ENCODE measurements at places on chromosomes 16 and 17.

DNA sequence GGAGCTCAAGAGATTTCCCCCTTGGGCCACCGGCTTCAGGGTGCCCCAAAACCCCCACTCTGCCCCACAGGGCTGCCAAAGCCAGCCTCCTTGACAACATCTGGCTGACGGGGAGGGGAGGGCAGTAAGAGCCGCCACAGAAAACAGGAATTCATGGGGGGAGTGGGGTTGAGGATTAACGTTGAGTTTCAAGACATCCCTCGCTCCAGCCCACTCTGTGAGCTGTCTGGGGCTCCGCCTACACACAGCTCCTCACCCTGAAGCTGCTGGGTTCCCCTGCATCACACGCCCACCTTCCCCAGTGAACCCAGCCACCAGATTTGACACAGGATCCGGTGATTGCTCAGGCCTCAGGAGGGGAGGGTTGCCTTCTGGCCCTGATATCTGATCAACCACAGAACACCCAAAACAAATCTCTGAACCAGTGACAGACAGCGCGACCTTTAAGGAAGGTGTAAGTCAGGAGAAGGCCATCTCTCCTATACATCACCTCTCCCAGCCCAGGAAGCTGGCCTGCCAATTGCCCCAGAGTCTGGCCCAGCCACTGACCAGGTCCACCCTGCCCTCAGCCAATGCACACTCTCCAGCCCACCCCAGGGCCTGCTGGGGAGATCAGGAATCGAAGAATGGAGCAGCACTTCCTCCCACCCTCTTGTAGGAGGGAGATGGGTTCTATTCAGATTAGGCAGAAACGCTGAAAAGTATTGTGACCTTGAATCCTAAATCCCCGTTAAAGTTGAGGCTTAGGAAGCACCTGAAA lies 132.1 kb downstream of the CLEC16A start:
- no peak for DNase-seq

DNA sequence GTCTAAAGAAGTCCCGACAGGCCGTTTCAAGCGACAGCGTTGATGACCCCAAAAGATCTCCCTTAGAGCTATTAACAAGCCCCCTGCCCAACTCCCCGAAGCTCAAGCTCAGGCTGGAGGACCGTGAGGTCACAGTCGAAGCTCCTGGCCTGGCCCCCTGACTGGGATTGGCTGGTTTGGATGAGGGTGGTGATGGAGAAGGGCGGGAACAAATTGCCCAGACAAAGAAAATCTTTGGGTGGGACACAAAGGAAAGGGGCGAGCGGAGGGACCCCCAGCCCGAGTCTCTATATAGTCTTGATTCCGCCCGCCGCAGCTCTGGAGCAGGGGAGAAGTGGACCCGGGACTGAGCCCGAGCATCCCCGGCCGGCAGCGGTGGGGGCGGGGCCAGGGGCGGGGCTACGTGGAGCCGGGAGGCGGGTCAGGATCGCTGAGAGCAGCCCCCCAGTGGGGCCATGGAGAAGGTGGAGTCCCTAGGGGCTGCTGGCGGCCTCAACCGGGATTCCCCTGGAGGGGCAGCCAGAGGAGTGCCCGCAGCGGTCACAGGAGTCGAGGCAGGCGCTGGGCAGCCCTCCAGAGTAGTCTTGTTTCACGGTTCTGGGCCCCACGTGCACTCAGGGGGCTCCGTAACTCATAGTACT lies 982 bp upstream of the NEURL4 start:
- peak; percentile 81 for DNase-seq

DNA sequence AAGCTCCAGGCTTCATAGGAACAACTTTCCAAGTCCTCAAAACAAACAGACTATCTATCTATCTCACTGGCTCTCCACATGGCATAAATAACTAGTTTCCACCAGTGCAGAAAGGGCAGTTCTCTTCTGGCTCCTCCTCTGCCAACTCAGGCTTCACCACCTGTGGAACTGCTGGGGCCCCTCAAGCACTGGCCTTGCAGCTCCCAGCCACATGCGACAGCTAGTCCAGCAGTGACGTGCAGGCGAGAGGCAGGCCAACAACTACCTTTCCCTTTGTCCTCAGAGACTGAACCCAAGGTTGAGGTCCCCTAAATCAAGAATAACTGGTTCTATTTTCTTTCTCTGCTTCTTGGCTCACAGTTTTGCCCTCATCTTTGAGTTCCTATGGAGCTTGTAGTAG lies 137.6 kb downstream of the AATF start:
- DNase-seq = no peak

- no peak for DNase-seq
These were observed 1.3 kb upstream of the GJC1 start for GRCh38 chr17:44831371-44831770.

DNA sequence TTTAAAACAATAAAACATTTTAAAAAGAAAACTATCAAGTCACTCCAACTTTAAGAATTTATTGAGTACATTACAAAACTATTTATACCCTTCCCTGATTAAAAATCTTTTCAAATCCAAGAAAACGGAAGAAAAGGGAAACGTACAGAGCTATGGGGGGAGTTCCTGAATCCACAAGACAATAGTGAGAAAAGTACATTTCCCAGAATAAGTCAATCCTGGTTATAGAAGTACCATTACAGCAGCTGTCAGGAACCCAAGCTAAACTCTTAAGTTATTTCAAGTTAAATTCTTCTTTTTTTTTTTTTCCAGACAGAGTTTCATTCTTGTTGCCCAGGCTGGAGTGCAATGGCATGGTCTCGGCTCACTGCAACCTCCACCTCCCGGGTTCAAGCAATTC lies 45.7 kb downstream of the SPOP start:
- no peak for DNase-seq

GRCh38 chr17:57946798-57947358 lies 8.3 kb downstream of the CUEDC1 start:
- DNase-seq = peak; percentile 52

GRCh38 chr17:8724451-8724850 lies 20.2 kb downstream of the CCDC42 start:
- DNase-seq = no peak

DNA sequence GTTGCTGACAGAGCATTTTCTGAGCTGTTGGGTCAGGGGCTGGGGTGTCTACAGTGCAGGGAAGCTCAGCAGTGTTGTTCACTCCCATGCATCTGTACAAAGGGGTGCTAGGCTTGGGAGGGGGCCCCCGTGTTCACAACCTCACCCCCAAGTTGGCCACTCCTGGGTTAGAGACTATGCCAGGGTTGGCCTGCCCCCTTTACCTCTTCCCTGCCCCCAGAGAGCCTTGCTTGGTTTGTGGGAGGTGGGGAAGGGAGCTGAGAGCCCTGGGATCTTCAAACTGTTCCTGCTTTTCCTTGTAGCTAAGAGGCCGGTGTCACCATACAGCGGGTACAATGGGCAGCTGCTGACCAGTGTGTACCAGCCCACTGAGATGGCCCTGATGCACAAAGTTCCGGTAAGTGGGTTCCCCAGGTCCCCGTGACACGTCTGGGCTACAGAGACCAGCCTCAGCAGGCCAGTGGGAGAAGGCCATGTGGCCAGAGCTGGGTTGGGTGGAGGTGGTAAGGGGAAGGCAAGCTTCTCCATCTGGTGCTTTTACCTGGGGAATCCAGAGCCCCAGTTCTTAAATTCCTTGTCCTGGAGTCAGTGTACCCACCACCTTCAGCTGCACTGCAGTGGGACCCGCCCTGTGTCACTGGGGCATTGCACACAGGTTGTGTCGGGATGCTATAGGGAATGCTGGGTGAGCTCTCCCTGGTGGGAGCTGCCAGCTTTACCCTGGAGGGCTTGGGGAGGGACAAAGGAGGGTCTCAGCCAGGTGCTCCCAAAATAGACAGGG lies 11.8 kb downstream of the GPRC5C start:
- no peak for DNase-seq

- no peak for DNase-seq
These were observed 32.8 kb downstream of the MPHOSPH6 start for GRCh38 chr16:82136956-82137821.

DNA sequence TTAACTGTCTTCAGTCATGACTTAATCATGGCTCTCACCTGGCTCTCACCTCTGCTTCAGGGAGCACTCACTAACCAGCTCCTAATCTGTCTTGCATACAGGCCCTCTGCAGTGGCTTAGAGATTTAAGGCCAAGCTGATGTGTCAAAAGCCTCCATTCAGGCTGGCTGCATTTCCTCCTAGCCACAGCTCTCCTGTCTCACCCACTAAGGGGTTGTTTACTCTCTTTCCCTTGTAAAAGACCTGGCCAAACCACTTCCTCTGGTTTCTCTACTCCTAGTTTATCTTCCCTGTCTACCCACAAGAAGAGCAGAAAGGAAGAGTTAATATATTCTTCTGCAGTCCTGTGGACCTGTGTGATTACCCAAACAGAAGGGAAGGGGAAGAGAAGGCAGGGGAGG lies 9.3 kb upstream of the ASIC2 start:
- no peak for DNase-seq

DNA sequence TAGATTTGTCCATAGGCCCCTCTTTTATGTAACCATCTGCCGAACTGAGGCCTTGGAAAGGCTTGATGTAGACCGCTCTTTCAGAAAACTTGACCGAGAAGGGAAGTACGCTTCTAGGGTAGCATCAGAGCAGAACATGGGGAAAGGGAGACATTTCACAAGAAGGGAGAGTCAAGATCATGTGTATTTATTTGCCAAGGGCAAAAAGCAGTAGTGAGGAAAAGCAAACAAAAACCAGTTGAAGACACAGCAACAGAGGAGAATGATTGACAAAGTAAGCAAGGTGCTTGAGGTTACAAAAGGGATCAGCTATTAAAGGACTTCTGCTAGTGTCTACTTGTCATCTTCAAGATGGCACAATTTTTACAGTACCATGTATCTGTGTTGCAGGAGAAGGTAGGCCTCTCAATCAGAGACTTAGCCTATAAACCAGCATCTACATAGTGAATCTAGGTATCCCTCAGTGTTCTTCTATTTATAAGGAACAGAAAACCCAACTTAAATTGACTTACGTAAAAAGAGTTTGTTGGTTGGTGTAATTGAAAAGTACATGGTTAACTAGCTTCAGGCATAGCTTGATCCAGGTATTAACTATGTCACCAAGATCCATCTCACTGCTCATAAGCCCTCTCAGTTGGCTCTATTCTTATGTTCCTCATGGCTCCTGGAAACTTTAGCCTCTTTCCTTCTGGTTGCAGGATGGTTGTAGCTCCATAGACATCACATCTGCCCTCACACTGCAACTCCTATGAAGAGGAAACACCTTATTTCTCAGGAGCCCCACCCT lies 288.4 kb downstream of the IRX3 start:
- DNase-seq = no peak

GRCh38 chr16:65441501-65441900 lies 319.6 kb upstream of the CDH11 start:
- DNase-seq = no peak

- no peak for DNase-seq
These were observed 27.3 kb downstream of the WFDC1 start for GRCh38 chr16:84321932-84322331.

GRCh38 chr16:84000989-84001642 lies 33.1 kb downstream of the NECAB2 start:
- no peak for DNase-seq

GRCh38 chr16:72166954-72167561 lies 4.9 kb downstream of the PMFBP1 start:
- no peak for DNase-seq

DNA sequence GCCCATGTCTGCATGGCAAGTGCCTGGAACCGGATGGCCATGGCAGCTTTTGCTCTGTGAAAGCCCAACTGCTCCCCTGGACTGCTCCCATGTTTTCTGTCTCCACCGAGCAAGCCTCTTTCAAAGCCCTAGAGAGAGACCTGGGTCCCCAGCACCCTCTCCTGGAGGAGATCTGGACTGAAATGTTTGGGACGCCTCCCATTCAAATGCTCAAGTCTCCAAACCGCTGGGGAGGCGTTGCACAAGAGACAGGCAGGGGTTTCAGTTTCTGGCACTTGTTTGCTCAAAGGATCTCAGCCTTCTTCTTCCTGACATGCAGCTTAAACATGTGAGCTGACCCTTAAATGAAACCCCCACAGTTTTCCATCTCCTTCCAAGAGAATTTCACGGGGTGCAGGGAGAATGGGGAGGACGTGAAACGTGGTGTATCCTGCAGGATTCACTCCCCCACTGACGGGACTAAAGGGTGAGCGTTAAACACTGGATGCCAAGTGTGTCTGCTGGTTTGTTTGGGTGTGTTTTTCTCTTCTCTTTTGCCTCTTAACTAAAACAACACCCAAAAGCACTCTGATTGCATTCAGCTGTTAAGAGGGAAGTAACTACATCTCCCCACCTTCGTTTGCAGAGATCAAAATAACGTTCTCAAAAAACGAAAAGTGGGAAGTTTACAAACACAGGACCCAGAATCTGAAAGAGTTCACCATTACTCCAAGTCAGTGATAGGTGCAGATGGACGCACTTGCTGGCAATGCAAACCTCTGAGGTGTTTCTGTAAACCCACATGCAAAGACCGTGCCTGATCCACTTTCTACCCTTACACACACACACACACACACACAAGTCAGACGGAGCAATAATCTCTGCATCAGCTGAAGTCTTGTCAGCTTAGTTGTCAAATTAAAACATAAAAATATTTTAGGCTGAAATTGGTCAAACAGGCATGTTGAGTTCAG lies 256.9 kb downstream of the C16orf95 start:
- DNase-seq = no peak

DNA sequence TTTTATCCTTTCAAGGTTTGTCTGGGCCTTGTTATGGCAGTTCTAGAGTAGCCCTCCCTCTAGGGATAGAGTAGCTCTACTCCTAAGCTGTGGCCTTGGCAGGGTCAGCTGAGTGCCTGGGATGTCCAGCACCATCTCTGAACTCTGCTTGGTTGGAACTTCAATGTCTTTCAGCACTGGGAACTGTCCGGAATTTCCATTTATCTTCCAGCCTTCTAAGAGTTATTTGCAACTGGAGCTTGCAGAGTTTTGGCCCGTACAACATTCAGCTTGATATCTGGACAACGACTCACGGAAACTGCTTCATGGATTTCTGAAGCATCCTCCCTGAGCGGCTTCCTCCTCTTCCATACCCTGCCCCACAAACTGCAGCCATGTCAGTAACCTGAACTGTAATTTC lies 22.9 kb downstream of the MMD start:
- no peak for DNase-seq

GRCh38 chr16:46918400-46918799 lies 34.2 kb downstream of the GPT2 start:
- DNase-seq = no peak

GRCh38 chr16:16076423-16076813 lies 127.0 kb downstream of the ABCC1 start:
- no peak for DNase-seq

DNA sequence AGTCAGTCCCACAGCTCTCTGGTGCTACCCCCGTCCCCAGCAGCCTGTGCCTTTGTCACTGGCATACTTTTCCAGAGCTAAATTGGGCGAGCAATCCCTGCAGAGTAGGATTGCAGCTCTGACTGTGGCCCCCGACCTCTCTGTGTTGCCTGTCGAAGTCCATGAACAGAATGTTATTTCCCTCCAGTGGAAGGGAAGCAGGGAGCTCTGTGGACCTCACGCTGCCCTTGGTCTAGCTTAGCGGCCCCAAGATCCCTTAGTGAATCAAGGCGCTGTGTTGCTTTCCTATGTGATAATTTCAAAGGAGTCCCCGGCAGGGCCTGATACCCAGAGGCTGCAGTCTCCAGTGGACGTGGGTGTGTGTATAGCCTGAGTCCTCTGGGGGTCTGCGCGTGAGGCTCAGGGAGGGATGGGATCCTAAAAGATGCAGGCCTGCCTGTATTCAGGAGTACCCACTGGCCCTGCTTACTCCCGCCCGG lies 15.5 kb upstream of the CD300A start:
- no peak for DNase-seq

Measured in urothelium cell line (cell line).